ENCODE measurements at places on chromosomes 12 and 14.
A peak's percentile ranks its signal among the peaks of the same experiment; 100 is the strongest.

- no peak for DNase-seq
Observed at GRCh38 chr12:116414891-116415290, 137.4 kb upstream of the MED13L start.

DNA sequence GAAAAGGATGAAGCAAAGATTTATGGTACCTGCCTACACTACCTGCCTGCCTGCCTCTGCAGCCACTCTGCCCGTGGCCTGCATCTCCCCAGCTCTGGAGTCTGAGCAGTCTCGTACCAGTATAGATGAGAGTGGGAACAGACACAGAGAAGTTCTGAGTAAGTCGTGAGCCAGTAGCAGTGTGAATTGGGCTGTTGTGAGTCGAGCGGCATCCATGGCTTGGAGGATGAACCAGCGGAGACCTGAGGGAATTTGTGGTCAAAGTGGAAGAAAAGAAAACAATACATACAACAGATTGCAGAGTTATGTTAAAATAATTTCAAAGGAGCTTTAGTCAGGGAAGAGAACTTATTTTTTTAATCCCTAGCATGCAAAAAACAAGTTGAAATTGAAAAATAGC, 25.3 kb downstream of the C2CD5 start:
- DNase-seq, result no peak

- no peak for DNase-seq
Observed at GRCh38 chr14:65946494-65946893, 534.0 kb downstream of the FUT8 start.

DNA sequence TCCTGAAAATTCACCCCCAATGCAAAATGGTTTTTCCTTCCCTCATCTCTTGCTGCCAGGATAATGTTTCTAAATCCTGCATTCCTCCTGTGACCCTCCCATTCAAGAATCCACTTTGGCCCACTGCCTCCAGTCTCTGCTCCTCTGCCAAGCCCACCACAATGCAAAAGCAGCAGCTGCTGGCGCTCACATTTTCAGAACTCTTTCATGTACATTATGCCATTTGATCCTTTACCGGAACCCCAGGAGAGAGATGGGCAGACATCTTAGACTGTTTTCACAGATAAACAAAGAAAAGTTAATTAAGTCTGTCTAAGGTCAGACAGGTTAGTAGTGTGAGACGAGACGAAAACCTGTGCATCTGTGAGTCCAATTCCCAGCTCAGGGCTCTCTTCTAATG, 12.9 kb downstream of the LRIG3 start:
- no peak for DNase-seq

GRCh38 chr14:22776215-22776614, 9.7 kb downstream of the OXA1L start:
- DNase-seq, result no peak

GRCh38 chr12:14999021-14999694, 26.3 kb downstream of the PDE6H start:
- DNase-seq, result no peak

GRCh38 chr12:115709540-115710011, 567.9 kb downstream of the MED13L start:
- DNase-seq, result no peak

DNA sequence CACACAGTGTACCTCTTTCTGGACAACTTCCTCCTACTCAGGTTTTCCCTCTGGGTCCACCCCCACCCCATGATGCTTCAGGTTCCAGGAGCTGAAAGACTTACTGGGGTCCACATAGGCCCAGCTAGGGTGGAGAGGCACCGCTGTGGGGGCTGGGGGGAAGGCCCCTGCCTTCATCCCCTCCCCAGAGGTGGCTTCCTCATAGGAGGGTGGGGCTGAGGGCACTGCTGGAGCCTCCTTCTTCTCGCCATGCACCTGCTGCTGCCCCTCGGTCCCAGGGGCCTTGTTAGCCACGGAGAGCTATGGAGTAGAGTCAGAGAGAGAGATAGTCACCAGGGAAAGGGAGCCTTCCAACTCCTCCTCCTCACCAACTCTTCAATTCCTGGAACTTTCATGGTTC, 2.7 kb downstream of the FAIM2 start:
- no peak for DNase-seq

DNA sequence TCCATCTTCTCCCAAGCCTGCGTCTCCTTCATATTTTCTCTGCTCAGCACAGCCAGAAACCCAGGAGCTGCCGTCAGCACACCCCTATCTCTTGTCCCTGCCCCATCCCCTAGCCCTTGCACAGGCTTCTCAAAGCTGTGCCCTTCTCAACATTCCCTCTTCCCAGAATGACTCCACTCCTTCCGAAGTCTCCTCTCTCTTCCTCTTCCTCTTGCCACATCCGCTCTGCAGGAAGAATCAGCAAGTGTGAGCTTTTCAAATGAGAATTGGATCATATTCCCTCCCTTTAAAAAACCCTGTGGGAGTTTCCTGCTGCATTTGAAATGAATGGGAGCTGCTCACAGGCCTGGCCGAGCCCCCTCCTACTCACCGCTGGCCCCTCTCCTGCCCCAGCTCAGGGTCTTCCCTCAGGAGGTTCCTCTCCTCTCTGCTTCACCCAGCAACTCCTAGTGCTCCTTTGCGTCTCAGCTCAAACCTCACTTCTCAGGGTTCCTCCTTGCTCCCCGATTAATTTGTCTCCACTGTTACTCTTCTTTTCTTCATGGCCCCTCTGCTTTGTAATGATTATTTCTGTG, 528.5 kb upstream of the CCDC196 start:
- DNase-seq, result no peak

DNA sequence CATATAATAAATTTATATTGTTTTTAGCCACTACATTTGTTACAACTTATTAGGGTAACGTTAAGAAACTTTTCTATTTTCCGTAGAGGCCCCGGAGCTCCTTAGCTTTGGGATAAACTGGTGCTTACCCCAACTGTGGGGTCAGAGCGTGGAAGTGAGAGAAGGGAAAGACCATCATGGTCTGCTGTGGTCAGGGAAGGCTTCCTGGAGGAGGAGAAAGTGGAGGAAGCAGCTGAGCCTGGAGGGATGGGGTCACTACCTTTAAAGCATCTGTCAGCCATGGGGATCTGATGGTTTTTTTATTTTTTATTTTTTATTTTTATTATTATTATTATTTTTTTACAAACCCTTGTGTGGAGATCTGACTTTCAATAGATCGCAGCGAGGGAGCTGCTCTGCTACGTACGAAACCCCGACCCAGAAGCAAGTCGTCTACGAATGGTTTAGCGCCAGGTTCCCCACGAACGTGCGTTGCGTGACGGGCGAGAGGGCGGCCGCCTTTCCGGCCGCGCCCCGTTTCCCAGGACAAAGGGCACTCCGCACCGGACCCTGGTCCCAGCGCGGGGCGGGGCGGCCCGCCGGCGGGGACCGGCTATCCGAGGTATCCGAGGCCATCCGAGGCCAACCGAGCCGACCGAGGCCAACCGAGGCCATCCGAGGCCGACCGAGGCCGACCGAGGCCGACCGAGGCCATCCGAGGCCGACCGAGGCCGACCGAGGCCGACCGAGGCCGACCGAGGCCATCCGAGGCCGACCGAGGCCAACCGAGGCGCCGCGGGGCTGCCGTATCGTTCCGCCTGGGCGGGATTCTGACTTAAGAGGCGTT, 1101.2 kb upstream of the TMEM132C start:
- DNase-seq, result peak; percentile 31

- no peak for DNase-seq
Observed at GRCh38 chr12:57049890-57050289, at the start of gene MYO1A. TSS of gene MYO1A (minus strand) at chr12:57050129. CDS start at chr12:57048323, 1,806 bp downstream.

DNA sequence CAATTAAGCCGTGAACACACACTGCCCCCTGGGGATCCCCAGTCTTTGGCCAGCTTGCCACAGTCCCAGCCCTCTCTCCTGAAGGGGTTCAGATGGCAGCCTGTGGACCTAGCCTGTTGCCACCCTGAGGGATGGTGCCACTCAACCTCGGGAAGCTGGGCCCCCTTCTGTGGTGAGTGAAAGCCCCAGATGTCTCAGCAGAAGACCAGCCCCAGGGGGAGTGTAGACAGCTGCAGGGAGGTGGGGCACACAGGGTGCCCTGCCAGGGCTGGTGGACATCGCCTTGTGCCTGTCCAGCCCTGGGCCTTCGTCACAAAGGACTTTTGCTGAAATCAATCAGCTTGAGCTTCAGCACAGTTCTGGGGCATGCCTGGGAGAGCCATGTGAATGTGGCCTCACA, 32.4 kb downstream of the C14orf132 start:
- DNase-seq, result no peak

- no peak for DNase-seq
Observed at GRCh38 chr12:43696154-43696553, 62.4 kb downstream of the PUS7L start.

- DNase-seq, result no peak
Observed at GRCh38 chr12:41269056-41269455, 80.9 kb downstream of the PDZRN4 start.

DNA sequence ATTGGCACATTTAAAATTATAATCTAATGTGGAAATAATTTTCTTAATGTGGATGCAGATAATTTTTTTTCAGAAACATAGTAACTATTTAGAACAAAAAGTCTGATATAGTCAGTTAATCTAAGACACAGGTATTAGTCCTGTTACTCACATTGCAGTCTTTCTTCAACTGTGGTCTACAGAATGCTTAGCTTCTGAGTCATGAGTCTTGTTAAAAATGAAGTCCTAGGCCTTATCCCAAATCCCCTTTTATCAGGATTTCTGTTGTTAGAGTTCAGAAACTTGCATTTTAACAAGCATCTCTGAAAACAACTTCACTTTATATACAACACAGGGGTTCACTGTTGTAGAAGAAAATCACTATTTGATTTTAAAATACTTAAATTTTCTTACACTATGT, 112.2 kb downstream of the SLC16A7 start:
- no peak for DNase-seq

DNA sequence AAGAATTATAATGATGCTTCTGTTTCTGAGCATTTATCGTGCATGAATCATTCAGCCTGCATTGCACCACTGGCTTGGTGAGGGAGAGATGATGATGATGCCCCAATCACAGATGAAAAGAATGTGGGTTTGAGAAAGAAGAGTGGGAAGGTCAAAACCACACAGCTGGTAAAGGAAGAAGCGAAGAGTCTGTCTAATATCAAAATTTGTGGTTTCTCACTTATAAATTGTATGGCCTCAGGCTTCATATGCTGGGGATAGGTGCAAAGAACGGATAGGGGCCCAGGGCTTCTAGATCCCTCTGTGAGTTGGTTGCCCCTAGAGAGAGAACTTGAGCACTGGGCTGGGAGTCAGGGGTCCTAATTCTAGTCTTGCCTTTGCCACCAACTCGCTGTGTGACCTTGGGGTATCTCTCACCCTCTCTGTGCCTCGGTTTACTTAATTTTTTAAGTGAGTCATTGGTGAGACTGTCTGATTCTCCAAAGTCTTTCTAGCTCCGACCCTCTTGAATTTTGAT, 2.2 kb downstream of the OASL start:
- no peak for DNase-seq

GRCh38 chr12:72296389-72296788, 24.2 kb downstream of the TRHDE start:
- peak; percentile 18 for DNase-seq

GRCh38 chr14:35284506-35284905, 7.7 kb upstream of the PSMA6 start:
- DNase-seq, result no peak

- no peak for DNase-seq
Observed at GRCh38 chr12:4717806-4718205, 2.4 kb upstream of the GALNT8 start.

- no peak for DNase-seq
Observed at GRCh38 chr14:71301611-71302010, 394.4 kb downstream of the PCNX1 start.

DNA sequence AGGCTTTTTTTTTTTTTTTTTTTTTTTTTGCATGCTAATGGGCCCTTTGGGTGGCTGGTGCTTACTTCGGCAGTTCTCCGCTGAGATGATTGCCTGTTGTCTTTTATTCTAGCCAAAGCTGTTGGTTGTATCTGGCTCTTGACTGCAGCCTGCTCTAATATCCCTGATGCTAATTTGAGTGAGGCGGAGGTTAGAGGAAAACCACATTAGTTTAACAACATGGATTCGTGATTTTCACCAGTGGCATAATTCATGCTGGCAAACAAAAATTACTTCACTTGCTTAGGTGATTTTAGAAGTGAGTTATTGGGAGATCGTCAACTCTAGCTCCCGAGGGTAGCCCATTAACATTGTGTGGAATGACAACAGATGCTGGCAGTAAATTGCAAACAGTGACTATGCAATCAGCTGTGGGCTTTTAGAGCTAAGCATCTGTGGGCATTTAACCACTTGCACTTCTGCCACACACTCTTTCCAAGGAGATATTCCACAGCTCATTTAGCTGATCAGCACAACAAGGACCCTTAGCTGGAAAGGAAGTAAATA, 97.6 kb upstream of the ZDHHC17 start:
- no peak for DNase-seq

GRCh38 chr12:2151391-2151790, 98.6 kb downstream of the CACNA1C start:
- DNase-seq, result no peak

- no peak for DNase-seq
Observed at GRCh38 chr14:32561520-32561919, 232.4 kb downstream of the AKAP6 start.

DNA sequence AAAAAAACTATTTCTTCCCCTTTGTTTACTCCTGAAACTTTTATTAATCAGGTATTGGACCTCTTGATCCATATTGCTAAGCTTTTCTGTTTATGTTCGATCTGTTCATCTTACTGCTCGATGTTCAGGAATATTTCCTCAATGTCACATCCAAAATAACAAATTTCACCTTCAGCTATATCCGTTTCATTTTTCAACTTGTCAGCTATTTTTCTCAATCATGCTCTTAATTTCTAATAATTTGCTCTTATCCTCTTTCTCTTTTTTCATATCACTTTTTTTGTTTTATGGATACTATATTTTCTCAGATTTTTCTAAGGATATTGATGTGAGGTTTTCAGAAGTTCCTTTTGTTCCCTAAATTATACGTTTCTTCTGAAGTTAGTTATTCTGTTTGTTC, 29.8 kb downstream of the SLC38A4 start:
- DNase-seq, result no peak

DNA sequence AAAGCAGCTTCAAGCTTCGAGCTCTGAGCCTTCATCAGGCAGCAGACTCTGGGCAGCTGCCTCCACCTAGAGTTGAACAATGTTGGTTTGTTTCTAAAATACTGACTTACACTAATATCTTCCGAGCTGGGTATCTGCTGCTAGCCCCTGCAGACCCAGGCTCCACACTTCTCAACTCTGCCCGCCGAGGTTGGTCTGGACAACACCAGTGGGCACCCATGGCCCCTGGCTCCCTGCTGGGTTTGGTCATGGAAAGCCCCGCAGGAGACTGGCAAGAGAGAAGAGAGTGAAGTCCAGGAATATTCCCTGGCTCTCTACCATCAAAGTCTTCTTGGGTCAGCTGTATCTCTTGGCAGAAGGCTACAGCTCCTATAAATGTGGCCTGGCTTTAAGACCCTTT, 214.2 kb upstream of the TMEM132C start:
- no peak for DNase-seq

Data from 8988T (cell line).